ENCODE measurements at places on chromosomes 11 and 22.

GRCh38 chr11:94539420-94539819, 4.3 kb upstream of the FUT4 start:
- DNase-seq = no peak

DNA sequence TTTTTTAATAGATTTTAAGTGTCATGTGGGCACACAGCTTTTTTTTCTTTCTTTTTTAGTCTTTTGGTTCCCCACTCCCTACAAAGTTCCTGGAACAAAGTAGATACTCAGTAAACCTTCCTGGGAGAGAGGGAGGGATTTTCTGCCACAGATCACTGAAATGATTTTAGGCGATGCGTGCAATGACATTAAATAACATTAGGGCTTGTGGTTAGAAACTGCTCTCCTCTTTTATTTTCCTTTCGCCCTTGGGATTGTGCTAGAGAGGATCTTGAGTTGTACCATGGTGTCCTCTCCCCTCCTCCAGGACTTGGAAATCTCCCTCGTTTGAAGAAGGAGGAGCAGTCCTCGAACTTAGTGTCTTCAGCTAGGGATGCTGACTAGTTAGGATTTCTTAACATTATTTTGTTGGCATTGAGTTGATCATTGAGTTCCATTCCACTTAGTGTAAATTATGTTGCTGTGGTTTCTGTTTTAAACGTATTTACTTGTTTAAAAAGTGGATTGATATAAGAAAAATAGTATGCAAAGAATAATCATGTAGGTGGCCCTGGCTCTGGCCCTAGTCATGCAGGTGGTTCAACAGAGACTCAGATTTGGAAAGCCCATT, 88.4 kb downstream of the TRAF6 start:
- DNase-seq = no peak

DNA sequence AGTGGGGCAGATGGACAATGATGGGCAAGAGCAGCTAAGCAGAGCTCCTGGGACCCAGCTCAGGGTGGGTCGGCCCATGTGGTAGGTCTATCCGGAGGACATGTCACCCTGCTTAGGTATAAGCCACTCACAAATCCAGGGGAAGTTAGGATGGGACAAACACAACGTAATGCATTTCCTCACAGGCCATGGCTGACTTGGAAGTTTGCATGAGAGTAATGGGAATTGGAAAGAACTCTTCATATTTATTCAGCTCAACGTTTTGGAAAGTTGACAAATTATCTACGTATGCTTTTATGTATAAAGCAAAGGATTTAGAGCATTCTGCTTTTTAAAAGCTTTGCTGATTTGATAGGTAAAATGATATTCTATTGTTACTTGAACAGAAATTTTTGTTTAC, 74.9 kb downstream of the SMCO4 start:
- no peak for DNase-seq

DNA sequence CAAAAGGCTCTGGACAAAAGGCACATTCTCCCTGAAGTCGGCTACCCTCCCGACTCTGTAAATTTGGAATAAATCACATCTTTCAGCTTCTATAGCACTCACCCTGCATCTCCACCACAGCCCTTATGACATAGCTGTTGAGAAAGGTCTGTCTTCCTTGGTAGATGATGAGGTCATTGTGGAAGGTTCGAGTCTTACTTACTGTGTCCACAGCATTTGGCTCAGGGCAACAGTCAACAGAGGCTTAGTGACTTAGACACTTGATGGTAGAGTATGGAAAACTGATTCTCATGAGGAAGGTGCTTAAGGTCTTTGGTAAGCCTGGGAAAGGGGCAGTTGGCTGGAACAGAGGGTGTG, 45.6 kb downstream of the PTPRJ start:
- no peak for DNase-seq

- no peak for DNase-seq
These were observed 976.0 kb downstream of the OPCML start for GRCh38 chr11:132556316-132556715.

DNA sequence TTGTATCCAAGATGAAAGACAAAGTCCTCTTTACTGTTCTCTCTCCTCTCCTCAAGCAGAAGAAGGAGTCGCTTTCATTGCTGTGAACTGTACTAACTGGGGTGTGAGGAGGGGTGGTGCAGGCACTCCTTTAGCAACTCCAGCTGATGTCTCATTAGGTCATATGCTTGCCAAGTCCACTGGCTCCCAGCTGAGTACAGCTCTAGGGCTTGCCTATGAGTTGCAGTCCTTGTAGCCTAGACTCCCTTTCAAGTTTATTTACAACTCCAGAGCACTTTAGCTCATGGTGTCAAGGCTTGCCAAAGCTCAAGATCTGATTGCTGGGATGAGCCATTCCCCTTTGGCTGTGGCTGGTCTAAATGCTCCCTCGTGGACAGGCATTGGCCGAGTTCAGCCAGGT, 55.1 kb upstream of the PDGFD start:
- DNase-seq = no peak

- DNase-seq = peak; percentile 96
These were observed 15.1 kb downstream of the FXYD6 start for GRCh38 chr11:117861151-117862018.

DNA sequence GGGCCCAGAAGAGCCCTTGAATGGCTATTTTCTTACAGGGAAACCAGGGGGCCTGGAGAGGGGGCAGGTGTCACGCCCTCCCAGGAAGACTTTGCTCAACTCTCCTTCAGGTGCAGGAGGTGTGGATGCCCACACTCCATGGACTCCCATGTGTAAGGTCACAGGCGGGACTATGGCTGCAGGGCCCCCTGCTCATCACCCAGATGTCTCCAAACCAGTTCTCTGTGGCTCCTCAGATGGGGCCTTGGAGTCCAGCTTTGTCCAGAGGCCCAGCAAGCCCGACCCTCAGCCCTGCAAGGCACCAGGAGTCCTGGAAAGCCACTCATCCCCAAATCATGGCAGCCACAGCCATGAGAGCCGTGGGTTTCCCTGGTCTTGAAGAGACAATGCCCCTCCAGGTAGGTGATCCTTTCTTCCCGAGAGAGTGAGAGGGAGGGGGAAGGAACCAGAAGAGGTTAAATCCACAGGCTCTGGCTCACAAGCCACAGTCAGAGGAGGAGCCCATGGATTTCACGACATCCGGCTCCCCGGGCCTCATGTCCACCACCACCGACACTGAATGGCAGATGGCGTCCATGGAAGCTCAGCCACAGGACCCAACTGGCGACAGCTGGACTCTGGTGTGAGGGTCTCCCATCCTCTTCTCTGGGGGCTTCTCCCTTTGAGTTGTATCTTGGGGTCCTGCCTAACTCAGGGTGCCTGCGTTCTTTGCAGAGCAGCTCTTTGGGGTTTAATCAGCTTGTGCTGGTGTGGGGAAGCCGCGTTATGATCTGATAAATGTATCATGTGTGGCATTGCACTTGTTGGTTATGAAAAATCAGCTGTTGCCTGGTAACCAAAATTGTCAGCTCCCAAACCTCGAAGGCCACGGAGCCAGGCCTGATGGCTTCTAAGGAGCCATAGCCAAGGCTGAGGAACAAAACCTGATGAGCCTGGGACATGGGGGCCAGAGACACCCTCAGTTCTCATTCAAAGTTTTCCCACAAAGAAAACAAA, 620.4 kb downstream of the BRD1 start:
- DNase-seq = no peak

DNA sequence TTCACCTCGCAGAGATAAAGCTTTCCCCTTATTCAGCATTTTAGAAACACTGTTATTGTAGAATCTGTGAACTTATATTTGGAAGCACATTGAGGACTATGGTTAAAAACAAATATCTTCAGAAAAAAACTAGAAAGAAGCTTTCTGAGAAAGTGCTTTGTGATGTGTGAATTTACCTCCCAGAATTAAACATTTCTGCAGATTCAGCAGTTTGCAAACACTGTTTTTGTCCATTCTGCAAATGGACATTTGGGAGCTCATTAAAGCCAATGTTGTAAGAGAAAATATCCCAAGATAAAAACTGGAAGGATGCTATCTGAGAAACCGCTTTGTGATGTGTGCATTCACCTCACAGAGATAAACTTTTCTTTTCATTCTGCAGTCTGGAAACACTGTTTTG, 272.7 kb downstream of the OR4A5 start:
- no peak for DNase-seq

- DNase-seq = no peak
These were observed 54.4 kb upstream of the SEPTIN5 start for GRCh38 chr22:19659805-19660345.

DNA sequence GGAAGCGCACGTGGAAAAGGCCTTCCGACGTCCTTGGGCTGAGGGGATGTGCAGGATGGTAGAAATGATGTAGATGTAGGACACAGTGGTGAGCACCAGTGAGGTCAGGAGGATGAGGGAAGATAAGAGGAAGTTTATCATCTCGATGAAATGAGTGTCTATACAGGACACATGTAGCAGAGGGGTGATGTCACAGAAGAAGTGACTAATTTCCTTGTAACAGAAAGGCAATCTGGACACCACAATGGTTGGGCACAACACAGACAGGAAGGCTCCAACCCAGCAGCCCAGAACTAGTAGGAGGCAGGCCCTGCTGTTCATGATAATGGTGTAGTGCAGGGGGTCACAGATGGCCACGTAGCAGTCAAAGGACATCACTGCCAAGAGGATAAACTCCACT, 35.0 kb upstream of the OR6M1 start:
- DNase-seq = no peak

DNA sequence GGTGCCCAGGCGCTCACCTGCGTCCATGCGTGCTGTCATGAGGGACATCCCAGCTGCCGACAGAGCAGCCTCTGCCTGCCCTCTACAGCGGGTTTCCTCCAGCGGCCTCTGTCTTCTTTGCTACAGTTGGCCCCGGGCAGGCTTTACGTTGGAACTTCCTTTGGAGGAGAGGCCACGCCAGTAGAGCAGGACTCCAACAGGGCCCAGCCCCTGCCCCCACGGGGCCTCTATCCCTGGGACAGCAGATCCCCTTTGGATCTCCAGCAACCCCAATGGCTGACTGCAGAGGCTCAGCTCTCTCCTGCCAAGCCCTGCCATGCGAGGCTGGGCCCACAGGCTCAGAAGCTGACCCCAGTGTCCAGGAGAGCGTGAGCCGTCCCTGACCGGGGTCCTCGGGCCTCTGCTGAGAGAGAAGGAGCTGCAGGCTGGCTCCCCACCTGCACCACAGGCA, 12.1 kb downstream of the TRPM5 start:
- no peak for DNase-seq

DNA sequence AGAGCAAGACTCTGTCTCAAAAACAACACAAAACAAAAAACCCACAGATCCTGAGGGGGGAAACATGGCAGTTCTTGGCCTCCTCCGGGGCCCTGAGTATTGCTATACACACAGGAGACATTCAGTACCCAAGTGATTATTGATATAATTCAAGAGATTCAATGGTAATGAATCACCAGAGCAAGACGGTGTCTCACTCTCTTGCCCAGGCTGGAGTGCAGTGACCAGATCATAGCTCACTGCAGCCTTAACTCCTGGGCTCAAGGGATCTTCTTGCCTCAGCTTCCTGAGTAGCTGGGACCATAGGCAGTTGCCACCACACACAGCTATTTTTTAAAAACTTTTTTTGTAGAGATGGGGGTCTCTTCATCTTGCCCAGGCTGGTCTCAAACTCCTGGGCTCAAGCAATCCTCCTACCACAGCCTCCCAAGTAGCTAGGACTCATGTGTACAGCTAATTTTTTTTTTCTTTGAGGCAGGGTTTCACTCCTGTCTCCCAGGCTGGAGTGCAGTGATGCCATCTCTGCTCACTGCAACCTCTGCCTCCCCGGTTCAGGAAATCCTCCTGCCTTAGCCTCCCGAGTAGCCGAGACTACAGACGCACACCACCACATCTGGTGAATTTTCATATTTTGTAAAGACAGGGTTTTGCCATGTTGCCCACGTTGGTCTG, 21.8 kb upstream of the PIK3C2A start:
- no peak for DNase-seq

GRCh38 chr11:27429761-27430393, 42.7 kb downstream of the LGR4 start:
- peak; percentile 20 for DNase-seq

- DNase-seq = no peak
These were observed 9.1 kb downstream of the LRP5 start for GRCh38 chr11:68321293-68322051.

DNA sequence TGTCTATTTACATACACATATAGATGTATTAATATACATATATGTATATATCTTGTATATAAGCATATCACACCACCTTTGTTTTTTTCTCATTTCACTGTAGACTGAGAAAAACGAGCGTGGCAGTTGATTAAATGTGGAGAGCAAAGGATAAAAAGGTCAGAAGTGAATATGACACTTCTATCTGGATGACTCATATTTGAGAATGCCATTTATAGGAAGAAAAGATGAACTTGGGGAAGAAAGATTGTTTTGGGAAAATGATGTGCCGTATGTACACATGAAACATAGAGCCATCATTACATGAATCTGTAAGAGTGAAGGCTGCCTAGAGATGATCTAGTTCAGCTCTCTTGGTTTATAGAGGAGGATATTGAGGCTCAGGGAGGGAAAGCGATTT, 28.7 kb downstream of the AMOTL1 start:
- DNase-seq = no peak

- no peak for DNase-seq
These were observed 278 bp downstream of the MMP26 start for GRCh38 chr11:4704790-4705334.

GRCh38 chr11:66543263-66544107, 2.4 kb downstream of the ZDHHC24 start:
- DNase-seq = peak; percentile 80

- no peak for DNase-seq
These were observed 55.5 kb downstream of the CHRDL2 start for GRCh38 chr11:74675761-74676160.

DNA sequence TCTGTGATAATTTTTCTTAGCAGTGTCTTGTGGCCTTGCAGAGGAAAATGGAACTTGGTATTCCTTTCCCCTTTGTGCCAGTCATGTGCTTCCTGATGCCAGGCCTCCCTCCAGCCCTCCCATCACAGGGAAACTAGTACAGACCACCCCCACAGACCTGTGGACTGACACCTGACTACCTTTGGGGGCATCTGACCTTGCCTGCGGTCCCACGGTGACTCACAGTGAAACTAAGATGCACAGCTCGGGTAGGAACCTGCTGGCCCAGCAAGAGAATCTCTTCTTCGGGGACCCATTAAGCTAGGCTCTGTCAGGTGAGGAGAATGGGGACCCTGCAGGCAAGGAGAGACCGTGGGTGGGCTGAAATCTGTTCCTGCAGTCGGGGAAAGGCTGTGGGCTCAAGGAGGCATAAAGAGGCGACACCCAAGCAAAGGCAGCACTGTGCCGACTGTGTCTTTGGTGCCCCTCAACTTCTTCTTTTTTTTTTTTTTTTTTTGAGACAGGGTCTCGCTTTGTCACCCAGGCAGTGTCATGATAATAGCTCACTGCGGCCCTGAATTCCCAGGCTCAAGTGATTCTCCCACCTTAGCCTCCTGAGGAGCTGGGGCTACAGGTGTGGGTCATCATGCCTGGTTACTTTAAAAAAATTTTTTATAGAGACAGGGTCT, 20.8 kb upstream of the PEX26 start:
- DNase-seq = no peak

All from GM23338 (cell line).